ENCODE measurements at places on chromosomes 16 and 17.

DNA sequence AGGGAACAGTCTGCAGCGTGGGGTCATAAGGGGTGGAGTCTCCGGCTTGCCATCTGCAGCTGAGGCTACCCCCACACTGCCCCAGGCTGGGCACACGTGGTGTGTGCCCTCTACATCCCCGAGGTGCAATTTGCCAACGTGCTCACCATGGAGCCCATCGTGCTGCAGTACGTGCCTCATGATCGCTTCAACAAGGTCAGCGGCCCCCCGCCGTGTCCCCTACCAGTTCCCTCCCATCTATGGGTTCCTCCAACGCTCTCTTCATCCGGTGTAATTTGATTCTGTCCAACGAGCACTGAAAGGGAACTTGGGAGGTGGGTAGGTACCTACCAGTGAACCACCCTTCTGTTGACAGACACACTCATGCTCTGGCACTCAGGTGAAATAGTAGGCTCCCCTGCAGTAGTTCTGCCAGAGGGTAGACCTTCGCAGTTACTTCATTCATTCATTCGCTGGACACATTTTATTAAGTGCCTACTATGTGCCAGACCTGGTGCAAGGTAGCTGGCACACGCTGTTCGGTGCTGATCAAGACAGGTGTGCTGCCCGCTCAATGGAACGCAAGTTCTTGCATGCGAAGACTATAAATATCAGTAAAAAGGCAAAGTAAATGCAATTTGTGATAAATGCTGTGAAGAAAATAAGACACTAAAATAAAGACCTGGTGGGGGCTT is 2.7 kb downstream of the MLLT6 start:
- no peak for DNase-seq

GRCh38 chr17:78767806-78768205 is 14.3 kb downstream of the CYTH1 start:
- no peak for DNase-seq

GRCh38 chr17:38748149-38748891 is at the start of gene PCGF2:
PCGF2 (minus strand) TSS chr17:38748336; CDS start chr17:38740402, 7,934 bp downstream.
- no peak for DNase-seq

DNA sequence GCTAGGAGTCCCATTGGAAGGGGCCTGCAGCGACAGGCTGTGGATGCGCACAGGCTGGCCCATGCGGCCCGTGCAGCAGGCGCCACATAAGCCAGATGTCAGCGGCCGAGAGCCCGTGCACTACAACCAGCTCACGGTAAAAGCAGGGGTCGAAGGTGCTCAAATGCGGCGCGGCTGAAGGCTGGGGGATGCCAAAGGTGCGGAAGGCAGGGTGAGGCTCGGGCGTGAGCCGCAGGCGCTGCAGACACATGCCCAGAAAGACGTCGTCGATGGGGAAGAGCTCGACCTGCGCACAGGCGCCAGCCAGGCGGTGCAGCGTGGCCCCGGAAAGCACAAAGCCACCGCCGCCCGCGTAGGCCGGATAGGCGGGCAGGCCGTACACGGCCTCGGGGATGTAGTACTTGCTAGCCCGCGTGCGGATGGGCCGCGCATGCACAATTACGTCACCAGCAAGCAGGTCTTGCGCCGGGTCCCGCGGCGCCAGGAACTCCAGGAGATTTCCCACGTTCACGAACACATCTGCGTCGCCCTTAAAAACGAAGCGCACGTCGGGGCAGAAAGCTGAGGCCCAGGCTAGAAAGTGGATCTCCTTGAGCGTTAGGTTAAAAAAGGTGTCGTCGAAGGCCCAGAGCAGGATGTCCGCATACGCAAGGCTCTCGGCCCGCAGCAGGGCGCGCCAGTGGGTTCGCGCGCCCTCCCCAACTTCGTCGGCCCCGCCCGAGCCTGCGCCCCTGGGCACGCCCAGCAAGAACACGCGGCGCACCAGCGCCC is 1.3 kb downstream of the B3GNT9 start:
- DNase-seq = no peak

DNA sequence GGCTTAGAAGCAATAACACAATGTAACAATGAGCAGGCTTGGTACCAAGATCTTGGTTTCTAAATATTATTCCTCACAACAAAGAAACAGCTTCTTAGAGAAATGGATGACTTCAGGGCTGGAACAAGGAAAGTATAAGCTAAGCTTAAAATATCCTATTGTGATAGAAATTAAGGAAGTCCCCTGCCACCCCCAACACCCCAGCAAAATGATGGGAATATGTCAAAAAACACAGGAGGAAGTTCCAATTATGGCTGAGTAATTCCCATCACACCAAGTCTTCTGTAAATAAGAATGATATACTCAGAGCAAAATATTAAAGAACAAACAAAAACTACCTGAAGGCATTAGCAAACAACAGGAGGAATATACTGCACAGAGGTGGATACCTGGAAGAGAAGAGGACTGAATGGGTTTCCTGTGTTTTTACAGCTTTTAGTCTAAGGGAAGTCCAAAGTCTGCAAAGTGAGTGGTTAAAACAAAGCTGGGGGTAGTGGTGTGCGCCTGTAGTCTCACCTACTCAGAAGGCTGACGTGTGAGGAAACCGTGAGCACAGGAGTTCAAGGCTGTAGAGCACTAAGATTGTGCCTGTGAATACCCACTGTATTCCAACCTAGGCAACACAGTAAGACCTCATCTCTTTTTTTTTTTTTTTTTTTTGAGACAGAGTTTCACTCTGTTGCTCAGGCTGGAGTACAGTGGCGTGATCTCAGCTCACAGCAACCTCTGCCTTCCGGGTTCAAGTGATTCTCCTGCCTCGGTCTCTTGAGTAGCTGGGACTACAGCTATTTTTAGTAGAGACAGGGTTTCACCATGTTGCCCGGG is 17.1 kb upstream of the ATP6V0A1 start:
- no peak for DNase-seq

- DNase-seq = no peak
Observed at GRCh38 chr16:14020141-14020540, 51.0 kb upstream of the MRTFB start.

DNA sequence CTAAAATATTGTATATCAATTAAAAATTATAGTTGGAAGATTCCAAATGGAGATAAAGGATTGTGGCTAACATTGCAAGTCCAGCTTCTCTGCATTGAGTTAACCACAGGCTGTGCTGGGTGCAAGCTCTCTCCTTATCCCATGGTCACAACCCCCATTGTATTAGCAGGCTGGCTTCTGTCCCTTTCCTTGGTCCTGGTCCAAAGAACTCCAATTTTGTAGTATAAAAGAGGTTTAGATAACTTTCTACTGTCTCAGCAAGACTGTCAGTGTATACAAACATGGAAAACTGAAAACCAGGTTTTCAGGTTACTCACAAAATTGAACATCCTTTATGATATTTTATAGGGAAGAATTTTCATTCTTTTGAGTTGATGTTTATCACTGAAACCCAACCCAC is 76.6 kb upstream of the HS3ST3A1 start:
- DNase-seq = no peak

DNA sequence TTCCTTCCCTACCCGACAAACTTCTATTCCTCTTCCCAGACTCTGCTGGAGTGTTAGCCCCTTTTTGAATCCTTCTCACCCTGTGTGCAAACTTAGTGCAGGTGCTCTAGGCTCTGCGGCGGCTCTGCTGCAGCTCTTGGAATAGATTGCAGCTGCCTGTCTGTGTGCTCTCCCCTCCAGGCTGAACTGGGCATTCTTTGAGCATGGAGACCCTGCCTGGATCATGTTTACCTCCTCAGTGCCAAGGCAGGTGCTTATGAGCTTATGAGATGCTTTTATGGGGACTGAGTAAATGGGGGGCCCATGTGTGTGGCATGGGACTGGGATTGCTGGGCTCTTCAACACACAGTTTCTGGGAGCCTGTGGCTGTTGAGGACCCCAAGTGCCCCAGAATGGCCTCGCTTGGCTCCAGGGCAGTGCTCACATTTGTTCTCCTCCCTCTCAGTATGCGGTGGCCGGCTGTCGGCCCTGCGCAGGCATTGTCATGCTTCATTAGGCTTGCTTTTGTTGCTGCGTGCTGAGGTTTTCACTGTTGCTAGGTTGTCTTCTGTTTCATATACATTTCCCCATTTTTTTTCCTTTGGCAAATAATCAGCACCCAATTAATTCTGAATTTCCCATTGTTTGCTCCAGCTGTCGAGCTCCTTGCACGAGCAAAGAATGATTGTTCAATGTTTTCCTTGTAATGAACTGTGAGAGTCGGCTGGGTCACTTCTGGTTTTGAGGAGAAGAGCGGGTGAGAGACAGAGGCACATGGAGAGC is 185.5 kb upstream of the NLRP1 start:
- DNase-seq = no peak

Measured in KG1 (cell line).